Activated CD4-positive, alpha-beta memory T cell treated with anti-CD3 and anti-CD28 coated beads for 36 hours (primary cell): ENCODE measurements at places on chromosomes 11 and 22. TPM values are rescaled to one million over a fixed set of nuclear protein-coding genes. Genes with fewer than 3 reads are reported as not detected.

The RELT gene
- total RNA-seq: 18.9 TPM

The GAB4 gene
- total RNA-seq: not detected

The UBQLN3 gene
- total RNA-seq: not detected

DNA sequence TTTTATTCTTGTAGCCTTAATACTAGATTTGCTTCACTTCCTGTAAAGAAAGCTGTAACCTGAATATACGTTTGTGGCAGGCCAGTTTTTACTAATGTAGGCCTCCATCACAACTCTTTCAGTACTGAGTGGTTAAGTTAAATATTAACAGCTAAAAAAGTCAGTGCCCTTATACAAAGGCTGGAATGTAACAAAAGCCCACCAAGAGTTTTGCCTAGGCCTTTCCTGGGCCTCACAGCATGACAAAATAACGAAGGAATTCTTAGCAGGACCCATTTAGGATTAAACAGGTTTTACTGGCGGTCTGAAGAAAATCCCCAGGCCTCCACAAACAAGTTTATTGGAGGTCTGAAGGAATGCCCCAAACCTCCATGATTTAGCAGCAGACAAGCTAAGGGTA is 43.7 kb downstream of the PIWIL3 start:
- no peaks in the 10 kb centered on the region for H3K4me1 ChIP-seq
- DNase-seq: no peak
- no peak overlapping the region for H3K27ac ChIP-seq
- H3K36me3 ChIP-seq: no peaks in the 10 kb centered on the region

DNA sequence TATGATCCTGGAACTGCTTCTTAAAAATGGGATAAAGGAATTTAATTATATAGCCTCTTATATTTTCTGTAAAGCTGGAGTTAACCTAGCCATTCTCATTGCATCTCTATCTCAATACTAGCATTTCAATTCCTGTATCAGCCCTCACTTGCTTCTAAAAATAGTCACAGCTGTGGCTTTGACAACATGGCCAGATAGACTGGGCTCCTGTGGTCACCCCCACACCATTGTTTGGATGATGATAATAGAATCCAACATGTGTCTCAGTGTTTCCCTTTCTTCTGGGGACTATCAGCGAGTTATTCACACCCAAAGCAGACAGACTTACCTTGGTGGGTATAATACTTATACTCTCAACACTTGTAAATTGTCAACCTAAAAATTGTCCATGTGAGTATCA is 6.9 kb downstream of the VWA5A start:
- no peaks in the 10 kb centered on the region for H3K4me1 ChIP-seq
- H3K36me3 ChIP-seq: peaks cover 39% of the 10 kb centered on the region
- no peak overlapping the region for H3K27ac ChIP-seq
- no peak overlapping the region for H3K4me3 ChIP-seq
- DNase-seq: no peak

DNA sequence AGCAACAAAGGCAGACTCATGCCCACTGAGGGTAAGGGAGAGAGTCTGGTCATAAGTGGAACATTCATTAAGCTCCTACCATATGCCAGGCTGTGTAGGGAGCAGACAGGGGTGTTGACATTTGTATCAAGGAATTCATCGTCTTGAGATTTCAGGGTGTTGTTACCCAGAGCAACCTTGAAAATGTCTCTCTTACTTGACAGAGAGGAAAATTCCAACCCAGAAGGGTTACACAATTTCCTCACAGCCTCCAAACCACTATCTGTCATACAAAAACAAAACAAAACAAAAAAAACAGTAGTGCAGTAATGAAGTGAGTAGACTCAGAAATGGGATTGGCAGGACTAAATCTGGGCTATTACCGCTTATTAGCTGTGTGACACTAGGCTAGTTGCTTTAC is 113.2 kb downstream of the MIAT start:
- H3K4me1 ChIP-seq: peaks cover 4% of the 10 kb centered on the region
- H3K27ac ChIP-seq: no peak overlapping the region
- H3K27me3 ChIP-seq: no peaks in the 10 kb centered on the region
- DNase-seq: no peak
- peaks cover 29% of the 10 kb centered on the region for H3K36me3 ChIP-seq

DNA sequence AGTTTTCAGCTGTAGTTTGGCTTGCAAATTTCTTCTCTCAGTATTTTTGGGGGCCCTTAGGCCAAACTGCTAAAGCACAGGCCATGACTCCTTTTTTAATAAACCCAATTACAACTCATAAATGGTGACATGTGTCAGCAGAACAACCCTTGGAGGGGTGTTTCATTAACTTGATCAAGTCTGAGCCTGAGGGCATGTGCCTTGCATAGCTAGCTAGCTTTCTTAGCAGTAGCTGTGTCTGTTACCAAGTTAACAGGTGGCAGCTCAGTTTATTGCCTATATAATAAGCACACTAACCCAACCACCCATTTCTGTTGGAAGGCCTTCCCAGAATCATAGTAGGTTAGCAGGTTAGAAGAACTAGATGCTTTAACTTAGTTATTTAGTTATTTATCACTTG is 950.3 kb upstream of the CCDC90B start:
- H3K4me3 ChIP-seq: no peak overlapping the region
- no peaks in the 10 kb centered on the region for H3K27me3 ChIP-seq
- H3K36me3 ChIP-seq: no peaks in the 10 kb centered on the region
- no peak for DNase-seq
